ENCODE measurements at places on chromosomes 7 and 10.

DNA sequence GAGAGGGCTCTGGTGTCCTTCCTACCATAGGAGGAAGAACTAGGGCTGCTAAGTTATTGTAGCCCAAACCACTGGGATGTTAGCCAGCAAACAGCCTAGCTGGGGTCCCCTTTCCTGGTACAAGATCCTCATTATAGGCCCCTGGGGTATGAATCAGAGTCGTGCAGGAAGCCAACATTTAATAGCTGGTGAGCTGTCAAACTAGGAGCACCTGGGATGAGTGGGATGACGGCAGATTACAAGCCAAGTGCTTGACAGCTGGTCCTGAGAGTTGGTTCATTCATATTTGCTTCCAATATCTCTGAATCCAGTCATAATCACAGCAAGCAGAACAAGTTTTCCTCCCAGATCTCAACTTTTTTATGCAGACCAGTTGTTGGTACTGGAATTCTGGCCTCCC, 25.1 kb upstream of the DNAJB12 start:
- DNase-seq: no peak

GRCh38 chr7:28114056-28114455, 66.5 kb downstream of the JAZF1 start:
- DNase-seq: no peak

DNA sequence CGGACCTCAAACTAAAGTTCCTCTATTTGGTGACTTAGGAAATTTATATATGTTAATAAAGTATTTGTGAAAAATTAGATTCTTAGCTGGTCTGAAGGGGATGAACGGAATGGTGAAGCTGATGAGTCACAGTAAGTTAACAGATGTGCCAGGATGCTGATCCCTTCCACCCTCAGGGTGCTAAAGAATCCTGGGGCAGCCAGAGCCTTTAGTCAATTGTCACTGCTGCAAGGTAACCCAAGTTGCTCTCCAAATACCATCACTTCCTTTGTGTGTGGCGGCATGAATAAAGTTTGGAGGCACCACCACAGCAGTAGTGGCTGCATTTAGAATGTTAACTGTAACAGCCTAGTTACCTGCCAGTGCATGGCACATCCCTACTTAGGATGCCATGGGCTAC, 222.6 kb upstream of the PPP1R3A start:
- no peak for DNase-seq

DNA sequence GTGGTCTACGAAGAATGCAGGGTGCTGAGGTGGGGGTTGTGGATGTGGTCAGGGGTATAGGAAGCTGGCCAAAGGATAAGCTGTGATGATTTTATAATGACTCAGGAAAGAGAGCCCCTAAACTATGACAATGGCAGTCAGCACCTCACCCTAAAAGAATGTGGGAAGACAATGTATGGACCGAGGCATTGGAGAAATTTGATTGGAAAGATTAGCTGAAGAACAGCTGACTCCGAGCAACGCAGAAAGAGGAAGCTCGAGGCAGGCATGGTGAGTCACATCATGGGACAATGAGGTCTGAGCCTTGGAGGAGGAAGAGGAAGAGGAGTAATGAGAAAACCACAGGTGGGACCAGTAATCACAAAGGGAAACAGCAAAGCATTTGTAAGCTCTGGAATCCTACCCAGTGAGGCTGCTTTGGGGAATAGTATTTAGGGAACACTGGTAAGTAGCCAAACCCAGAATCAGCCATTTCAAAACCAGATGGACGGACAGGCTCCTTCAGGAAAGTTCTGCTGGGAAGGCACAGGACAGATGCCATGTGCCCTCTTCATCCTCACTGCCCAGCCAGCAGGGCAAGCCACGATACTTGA, 295.4 kb downstream of the PRPF18 start:
- DNase-seq: no peak

DNA sequence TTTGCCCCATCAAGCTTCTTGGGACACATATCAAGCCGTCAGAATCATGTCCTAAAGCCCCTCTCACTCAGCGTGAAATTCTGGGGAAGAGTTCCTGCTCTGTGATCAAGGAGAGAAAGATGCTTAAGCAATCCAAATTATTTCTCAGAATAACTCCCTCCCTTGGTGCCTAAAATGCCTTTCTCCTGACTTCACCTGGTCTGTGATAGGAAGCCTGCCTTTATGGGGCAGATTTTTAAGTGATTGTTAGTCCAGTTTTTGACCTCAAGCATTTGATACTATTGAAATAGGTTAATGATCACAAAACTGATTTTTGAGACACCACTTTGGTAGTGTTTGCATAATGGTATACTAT, 76.4 kb upstream of the MAGI2 start:
- DNase-seq: no peak

DNA sequence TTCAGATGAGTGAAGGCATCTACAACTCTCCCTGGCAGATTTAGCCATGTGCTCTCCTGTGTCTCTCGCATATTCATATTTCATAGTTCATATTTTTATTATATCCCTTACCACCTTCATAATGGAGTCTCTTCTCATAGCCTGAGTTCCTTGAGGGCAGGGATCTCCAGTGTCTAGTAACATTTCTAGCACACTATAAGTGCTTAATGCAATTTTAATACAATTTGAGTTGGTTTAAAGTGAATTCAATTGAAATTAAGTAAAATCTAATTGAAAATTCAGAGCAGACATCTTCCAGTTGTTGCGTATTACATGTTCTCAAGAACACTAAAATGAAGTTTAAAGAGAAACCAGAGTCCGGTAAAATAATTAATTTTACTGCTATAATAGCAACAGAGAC, 163.6 kb upstream of the GNAI1 start:
- no peak for DNase-seq

- DNase-seq: no peak
These were observed 105.4 kb upstream of the KIF5B start for GRCh38 chr10:32161586-32161985.

DNA sequence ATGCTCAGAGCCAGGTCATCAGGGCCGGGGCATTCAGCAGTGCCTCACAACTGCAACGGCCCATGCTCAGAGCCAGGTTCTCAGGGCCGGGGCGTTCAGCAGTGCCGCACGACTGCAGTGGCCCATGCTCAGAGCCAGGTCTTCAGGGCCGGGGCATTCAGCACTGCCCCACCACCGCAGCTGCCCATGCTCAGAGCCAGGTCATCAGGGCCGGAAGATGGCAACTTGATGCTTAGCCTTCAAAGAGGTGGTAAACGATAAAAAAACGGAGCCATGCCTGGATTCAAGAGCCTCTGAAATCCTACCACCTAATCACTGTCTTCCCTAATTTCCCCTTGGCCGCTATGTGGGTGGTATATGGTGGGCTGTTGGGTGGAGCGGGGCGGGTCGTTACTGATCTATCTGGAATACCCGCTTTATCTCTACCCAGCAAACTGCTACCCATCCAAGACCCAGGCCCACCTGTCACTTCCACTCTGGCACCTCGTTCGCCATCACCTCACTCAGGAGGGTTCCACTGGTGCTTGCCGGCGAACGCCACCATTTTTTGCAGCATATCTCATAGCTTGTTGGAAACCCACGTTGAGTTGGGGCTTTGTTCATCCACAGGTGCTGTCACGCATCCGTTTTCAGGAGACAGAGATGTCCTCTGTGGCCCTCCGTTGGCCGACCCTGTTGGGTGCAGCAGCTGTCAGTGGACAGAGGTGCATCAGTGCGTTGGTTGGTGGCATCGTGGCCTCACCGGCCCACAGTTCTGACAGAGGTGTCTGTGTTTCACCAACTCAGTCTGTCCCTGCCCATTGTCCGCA, 221.1 kb downstream of the EBF3 start:
- no peak for DNase-seq

- DNase-seq: no peak
These were observed 86.7 kb downstream of the RGS10 start for GRCh38 chr10:119455609-119456434.

GRCh38 chr7:123987445-123987844, 45.4 kb downstream of the TMEM229A start:
- DNase-seq: no peak

- no peak for DNase-seq
These were observed 11.6 kb upstream of the PRKAR2B start for GRCh38 chr7:107032720-107033438.

- DNase-seq: peak; percentile 18
These were observed 139.4 kb downstream of the EPC1 start for GRCh38 chr10:32207544-32207943.

- DNase-seq: no peak
These were observed 51.3 kb upstream of the STEAP4 start for GRCh38 chr7:88357781-88358525.

DNA sequence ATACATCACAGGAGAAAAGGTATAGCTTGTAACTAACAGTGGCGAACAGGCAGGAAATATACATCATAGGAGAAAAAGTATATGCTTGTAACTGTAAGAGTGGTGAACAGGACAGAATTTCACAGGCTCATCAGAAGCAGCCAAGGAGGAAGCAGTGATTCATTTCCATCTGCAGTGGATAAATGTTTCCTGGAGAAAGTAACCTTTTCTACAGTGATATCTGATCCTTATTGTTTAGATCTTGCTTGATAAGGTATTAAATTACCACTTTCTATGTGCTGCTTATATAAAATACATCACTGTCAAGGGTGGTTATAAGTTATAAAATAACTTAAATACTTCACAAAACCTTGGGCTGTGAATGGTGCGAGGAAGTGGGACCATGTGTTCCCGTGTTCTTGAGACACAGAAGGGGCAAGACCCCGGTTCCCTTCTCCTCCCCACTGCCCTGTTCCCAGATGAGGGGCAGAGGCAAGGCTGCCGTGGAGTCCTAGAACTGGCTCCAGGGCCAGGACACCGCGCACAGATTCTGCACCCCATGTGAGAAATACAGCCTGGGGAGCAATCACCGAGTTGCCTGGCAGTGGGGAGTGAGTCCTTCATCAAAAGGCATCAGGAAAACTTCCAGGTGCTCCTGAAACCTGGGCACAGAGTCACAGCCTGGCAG, 135.2 kb downstream of the DIP2C start:
- DNase-seq: no peak

DNA sequence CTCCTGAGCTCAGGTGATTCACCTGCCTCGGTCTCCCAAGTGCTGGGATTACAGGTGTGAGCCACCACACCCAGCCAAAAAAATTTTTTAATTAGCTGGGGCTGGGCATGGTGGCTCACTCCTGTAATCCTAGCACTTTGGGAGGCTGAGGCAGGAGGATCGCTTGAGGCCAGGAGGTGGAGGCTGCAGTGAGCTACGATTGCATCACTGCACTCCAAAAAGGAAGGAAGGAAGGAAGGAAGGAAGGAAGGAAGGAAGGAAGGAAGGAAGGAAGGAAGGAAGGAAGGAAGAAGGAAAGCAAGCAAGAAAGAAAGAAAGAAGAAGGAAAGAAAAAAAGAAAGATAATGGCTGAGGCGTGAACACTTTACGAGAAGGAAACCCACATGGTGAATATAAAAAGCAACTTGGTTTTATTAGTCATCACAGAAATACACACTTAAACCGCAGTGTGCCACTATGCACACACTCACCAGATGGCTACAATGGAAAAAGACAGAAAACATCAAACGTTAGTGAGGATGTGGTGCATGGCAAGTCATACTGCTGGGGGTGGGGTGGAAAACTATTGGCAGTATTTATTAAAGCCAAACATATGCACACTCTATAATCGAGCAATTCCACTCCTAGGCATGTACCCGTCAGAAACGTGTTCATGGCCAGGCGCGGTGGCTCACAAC, 4.4 kb upstream of the CCL26 start:
- DNase-seq: peak; percentile 23

DNA sequence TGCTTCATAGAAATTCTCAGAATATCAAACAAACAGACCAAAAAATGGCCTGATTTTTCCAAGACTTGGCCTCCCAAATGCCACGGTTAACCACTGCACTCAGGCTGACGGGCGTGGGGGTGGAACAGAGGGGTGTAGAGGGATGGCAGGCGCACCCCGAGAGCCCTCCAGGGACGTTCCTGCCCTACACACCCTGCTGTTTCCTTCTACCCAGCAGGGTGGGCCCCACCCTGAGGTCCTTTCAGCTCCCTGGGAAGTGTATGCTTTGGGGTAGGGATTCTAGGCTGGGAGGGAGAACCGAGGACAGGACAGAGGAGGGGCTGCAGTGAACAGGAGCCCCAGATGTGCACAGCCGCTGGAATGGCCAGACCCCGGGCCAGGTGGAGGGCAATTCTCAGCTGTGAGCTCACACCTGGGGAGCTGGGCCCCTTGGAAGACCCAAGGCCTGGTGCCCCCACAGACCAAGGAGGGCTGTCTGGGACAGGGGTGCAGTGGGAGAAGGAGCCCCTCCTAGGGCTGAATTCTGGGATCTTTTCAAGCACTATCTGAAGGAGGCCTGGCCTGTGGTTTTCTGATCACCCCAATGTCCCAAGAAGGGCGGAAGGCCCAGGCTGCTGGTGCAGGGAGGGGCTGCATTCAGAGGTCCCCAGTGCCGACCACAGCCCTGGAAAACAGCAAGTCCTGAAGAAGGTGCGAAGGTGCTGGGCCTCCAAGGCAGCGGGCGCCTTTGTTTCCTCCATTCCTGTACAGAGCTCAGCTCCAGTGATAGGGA, 32.9 kb upstream of the INPP5A start:
- DNase-seq: no peak

DNA sequence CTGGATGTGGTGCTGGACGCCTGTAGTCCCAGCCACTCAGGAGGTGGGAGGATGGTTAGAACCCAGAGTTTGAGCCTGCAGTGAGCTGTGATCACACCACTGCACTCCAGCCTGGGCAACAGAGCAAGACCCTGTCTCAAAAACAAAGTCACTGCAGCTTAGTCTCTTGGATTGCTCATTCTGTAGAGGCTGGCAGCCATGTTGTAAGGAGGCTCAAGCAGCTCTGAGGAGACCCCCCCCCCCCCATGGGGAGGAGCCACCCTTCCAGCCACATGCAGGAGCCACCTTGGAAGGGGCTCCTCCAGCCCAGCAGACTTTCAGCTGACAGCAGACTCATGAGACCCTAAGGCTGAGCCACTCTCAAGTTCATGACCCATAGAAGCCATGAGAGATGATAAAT, 68.4 kb downstream of the FOXL3 start:
- DNase-seq: no peak

- no peak for DNase-seq
These were observed 275.8 kb downstream of the CACNA2D1 start for GRCh38 chr7:82167558-82168314.

DNA sequence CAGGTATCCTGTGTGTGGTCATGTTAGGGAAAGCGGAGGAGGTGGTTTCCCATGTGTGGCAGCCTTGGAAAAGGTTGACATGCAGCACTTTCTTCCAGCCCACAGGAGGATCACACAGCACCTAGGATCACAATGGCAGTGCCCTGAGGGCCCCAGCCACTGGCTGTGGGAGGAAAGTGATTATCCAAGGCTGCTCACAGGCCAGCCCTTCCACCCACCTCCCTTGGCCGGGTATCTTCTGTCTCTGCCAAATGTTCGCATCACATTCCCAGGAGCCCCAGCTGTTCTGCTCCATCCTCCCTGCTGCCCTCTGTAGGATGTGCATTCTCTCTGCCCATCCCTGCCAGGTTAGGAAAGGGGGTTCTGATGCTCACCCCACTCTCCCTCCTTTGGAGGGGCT, 2.5 kb upstream of the MLXIPL start:
- no peak for DNase-seq
